ENCODE measurements at places on chromosomes 1 and 21.

GRCh38 chr1:7462617-7463016, 308.5 kb upstream of the VAMP3 start:
- no peak for DNase-seq

DNA sequence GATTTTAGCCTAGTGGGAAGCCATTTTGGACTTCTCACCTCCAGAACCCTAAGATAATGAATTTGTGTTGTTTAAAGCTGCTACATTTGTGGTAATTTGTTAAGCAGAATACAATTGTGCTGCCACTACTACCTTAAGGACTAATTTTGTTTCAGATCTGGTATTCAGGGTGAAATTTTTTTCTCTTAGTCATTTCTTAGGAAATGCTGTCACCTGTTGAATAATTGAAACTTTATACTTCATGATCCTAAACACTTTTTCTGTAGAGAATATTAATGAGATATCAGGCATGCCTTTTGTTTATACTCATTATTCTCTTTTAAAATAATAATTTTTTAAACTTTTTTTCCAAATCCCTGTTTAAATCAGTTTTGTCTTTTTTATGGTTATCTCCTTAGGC, 246.8 kb downstream of the TGFB2 start:
- no peak for DNase-seq

GRCh38 chr1:219812491-219813203, 115.7 kb downstream of the SLC30A10 start:
- DNase-seq: peak; percentile 65

DNA sequence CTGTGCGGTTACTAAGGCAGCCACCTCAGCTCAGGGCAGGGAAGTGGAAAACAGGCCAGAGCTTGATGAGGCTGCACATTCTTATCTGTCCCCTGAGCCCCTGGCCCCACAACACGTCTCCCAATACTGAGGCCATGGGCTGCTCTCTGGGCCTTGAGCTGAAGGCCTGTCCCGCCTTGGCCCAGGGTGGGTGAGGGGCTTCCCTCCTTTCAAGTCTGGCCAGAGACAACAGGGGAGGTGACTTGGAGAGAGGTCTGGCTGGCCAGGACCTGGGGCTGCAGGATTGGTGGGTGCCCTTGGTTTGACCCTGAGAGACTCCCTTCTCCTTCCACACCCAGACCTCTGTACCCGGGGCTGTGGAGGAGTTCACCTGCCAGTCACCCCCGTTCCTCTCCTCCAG, 563.8 kb downstream of the PTPRU start:
- no peak for DNase-seq

DNA sequence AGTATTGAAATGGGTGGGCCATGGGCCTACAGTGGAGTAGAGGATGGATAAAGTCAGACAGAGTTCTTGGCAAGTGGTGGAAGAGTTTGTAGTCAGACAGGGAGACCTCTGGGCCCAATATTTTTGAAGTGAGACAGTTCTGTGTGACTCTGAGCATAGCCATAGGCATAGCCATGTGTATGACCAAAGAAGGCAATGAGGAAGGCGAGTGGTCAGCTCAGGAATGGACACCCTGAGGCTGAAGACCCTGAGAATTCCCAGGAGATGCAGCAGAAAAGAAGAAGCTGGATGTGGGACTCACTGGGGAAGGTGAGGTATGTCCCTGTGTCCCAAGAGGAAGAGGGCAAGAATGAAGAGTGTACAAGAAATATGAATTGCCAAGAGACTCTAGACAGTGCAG, 210.6 kb upstream of the IRF2BP2 start:
- no peak for DNase-seq

DNA sequence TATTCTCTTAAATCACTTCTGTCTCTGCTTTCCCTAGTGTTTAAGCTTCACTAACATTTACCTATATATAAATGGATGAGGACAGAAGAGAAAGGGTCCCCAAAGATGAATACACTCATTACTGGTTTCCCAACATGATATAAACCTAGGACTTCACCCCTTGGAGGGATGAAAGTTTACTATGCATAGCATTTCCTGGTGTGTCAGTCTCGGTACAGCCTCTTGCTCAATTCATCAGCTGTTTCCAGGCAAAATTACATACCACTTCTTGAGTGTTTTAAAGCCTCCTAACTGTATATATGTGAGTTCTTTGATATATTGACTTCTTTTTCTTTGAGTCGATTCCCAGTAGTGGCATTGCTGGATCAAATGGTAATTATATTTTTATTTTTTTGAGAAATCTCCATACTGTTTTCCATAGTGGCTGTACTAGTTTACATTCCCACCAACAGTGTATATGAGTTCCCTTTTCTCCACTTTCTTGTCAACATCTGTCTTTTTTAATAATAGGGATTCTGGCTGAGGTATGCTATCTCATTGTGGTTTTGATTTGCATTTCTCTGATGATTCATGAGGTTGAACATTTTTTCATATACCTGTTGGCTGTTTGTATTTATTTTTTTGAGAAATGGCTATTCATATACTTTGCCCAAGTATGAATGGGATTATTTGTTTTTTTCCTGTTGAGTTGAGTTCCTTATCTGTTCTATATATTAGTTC, 259.3 kb upstream of the CACYBP start:
- DNase-seq: peak; percentile 35

DNA sequence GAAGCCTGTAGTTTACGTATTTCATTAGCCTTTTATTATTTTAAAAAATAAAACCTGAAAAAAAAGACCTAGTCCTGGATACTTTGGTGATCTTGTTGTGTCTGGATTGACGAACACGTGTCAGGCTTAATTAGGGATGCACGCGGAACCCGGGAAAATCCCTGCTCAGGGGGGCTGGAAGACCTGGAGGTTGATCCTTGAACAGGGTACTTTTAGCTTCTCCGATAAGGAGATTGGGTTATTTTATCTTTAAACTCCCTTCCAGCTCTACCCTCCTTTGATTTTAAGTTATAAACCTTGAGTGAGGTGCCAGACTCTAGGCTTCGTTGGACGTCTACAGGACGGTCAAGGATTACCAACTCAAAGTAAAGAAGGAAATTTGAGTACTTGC, 552 bp upstream of the ZNF691 start:
- no peak for DNase-seq

DNA sequence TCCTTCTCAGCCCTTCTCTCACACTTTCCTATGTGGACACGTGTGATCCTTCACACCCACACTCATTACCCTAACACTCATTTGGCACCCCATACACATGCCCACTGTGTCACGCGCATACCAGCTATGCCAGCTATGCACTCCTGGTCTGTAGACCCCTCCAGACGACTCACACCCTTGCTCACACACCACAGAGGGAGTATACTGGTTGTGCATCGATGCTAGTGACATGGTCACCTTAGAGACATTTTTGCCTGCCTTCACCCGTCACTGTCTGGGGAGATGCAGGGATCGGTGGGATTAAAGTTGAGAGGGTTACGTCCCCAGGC, 8.3 kb upstream of the PPM1J start:
- no peak for DNase-seq
